Caudate nucleus (tissue), 63 donors: ENCODE measurements at places on chromosomes 6 and 20.

DNA sequence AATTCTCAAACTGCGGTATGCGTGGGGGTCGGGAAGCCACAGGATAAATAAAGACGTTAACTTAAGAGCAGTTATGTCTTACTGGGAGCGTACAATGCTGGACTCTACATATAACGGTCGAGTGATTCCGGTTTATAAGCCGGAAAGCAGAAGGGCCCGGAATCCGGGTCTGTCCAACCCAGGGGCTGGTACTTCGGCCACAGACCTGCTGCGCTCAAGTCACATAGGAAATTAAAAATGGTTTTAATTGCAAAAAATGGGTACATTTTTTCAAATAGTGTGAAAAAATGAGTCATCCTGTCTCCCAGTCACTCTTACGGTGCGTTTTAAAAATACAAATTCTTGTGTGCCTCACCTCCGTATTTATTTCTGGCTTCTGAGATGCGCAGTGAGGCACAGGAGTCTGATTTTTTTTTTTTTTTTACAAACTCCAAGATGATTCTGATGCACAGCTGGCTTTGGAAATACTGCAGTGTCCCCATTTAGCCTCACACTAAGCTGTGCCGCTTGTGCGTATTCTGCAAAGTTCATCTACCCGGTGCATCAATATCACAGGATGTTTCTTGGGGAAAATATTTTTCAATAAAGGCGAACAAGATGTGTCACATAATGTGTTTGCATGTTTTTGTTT lies 1.0 kb downstream of the PCIF1 start:
- no peak for DNase-seq

DNA sequence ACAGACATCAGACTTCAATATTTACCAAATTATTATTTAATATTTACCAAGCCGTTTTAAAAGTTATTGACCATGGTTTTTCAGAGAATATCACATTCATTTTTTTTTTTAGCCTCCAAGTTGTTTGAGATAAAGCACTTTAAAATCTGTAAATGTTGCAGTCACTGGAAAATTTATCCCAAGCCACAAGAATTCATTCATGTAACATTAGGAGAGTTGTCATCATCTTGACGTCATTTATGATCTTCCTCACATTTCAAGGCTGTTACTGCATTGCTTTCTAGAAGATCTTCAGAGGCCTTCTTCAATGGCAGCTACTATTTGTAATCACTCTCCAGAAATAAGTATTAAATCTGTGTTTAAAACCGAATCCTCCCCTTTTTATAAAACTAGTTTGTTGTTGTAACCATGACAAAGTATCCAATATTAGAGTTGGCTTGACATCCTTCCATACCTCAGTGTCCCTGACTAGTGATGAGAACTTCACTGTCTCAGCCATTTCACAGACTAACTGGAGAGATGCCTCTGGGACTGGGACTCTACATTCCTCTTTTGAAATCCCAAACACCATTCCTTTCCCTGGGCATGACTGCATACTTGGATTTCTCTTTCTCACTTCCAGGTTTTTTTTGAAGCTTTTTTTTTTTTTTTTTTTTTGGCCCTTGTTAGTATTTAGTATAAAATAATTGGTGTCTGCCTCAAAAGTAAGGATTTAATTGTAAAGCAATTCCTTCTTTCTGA lies 100.1 kb downstream of the ZFAND3 start:
- DNase-seq = no peak

DNA sequence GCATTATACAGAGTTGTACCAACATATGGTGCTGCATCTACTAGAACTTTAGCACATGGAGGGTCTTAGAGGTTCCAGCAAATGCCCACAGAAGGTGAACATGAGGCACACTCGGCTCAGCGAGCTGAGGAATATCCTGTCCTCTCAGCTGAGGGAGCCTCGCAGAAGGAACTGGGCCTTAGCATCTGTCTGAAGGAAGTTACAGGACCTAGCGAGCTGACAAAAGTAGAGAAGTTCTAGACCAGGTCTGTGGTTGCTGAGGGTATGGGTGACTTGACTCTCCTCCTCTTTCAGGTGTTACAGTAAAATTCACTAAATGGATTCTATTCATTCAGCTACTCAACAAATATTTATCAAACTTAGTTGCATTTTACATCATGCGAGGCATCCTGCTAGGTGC lies 157.2 kb downstream of the ZDHHC14 start:
- DNase-seq = no peak

DNA sequence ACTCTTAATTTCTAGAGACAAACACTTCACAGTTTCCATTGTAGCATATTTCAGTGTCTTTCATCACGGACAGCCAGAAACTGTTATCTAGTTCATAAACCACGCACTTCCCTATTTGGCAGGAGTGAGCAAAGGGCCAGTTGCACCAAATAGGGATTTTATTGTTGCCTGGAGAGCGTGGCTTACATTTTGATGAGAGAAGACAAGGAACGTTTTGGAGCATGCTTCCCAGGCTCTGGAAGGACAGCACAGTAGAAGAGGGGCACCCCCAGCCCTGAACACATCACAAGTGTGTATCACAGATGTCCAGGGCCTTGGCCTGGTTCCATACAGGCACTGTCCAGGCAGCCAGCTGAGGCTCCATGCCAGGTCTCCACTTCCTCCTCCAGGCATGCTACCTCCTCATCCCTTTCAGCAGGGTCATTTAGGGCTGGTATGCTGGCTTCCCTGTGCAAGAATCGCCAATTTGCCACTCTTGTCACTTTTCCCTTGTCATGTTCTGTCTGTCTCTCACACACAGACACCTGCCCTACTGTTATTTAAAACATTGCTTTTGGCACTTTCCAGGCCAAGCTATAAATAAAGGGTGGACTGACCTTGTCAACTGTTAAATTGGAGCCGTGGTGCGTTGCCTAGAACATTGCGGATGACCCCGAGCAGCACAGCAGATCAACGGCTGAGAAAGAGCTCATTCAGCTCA lies 235.0 kb upstream of the GMDS start:
- DNase-seq = no peak

DNA sequence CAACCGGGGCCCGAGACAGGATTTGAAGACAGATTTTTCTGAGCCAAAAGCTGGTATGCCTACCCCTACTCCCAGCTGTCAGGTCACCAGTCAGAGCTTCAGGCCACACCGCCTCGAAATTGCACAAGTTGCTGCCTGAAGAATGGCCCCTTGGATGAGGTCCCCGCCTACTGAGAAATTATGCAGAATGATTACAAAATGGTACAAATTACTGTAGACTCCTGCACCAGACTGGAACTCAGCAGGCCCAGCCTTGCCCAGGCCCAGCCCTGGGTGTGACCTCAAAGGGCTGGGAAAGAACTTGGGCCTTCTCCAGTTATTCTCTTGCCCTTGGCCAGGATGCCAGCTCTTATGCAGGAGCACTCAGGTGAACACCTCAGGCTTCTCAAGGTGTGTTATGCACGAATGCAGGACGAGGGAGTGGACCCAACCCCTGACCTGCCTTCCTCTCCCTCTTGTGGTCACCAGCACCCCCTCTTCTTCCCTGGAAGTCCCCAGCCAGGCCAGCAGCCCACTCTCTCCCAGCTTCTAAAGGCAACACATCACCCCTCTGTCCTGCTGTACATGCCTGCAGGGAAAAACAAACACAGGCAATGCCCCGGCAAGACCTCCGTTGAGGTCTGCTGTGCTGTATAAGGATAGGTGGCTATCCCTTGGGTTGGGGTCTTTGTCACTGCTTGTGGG lies 88.7 kb upstream of the NAA20 start:
- no peak for DNase-seq
